NCI-H1436 (cell line): ENCODE measurements at places on chromosomes 16 and 17.

GRCh38 chr17:39951924-39952679 is 10.7 kb upstream of the GSDMA start:
- no peak for DNase-seq

- no peak for DNase-seq
These were observed 21.6 kb downstream of the PRKCB start for GRCh38 chr16:23857256-23857880.

DNA sequence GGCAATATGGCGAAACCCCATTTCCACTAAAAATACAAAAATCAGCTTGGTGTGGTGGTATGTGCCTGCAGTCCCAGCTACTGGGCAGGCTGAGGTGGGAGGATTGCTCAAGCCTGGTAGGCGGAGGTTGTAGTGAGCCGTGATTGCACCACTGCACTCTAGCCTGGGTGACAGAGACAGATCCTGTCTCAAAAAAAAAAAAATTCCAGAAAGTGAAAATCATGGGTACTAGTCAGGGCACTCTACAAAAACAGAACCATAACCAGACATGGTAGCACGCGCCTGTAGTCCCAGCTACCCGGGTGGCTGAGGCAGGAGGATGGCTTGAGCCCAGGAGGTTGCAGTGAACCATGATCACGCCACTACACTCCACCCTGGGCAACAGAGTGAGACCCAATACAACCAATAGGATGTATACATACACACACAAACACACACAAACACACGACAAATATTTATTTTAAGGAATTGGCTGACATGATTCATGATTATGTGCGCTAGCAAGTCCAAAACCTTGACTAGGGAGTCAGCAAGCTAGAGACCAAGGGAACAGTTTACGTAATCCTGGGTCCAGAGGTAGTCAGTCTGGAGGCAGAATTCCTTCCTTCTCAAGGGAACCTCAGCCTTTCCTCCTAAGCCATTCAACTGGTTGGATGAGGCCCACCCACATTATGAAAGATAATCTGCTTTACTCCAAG is 11.6 kb upstream of the GP1BA start:
- DNase-seq, result no peak

GRCh38 chr16:6684076-6684673 is 648.5 kb upstream of the RBFOX1 start:
- DNase-seq, result peak; percentile 8

- DNase-seq, result no peak
These were observed 3.2 kb downstream of the ACTG1 start for GRCh38 chr17:81509207-81509971.

DNA sequence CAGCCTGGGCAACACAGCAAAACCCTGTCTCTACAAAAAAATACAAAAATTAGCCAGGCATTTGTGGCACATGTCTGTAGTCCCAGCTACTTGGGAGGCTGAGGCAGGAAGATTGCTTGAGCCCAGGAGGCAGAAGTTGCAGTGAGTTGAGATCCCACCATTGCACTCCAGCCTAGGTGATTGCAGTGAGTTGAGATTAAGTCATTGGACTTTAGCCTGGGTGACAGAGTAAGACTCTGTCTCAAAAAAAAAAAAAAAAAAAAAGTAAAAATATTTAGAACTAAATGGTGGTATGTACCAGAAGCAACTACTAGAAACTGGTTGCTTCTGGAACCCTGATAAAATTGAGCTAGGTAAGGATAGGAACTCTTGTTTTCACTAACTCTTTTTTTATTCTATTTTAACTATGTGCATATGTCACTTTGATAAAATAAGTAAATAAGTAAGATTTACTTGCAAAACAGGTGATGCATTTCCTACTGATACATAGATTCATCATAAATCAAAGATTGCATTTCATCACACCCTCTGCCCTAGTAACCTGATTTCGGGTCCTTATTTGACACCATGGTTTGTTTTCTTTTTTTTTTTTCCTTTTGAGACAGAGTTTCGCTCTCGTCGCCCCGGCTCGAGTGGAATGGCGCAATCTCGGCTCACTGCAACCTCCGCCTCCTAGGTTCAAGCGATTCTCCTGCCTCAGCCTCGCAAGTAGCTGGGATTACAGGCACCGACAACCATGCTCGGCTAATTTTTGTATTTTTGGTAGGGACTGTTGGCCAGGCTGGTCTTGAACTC is 66.0 kb downstream of the USP32 start:
- DNase-seq, result no peak

DNA sequence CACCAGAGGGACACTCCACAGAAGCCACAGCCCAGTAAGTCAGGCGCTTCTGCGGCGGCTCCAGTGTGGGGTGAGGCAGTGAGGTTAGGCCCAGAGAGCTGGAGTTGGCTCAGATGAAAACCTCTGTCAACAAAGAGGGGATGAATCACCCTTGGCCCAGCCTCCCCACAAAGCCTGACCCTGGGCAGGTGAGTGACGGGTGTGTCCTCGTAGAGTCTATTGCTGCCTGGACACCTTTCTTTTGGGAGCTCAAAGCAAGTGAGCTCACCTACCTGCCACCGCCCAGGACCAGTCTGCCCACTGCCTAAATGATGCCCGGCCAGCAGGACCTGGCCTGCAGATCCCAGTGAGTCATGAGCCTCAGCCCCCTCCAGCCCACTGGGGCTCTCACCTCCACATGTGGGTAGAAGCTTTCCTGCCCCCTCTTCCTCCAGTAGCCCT is 24.9 kb upstream of the DBNDD1 start:
- no peak for DNase-seq

- no peak for DNase-seq
These were observed 240.6 kb downstream of the PRKCA start for GRCh38 chr17:66542967-66543520.

DNA sequence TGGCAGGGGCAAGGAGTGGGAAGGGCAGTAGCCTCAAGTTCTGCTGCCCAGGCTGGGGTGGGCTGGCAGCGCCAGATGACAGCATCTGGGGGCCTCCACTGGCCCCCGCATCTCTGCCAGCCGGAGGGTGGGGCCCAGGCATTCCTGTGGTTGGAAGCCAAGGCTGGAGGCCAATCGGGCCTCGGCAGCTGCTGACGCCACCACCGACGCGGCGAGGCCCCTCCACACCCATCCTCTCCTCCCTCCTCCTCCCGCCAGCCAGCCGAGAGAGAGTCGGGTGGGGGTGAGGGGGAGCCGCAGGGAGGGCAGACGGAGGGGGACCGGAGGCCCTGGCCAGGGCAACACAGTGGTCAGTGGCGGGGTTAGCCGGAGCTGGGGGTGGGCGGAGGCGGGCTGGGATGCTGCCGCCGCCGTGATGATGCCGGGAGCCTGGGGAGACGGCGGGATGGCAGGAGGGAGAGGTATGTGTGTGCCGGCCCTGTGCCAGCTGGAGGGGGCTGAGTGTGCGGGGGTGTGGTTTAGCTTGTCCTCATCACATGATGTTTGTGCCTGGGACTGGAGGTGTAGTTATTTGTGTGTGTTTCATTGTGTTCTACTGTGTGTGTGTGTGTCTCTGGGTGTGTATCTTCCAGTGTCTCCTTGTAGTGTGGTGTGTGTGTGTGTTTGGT is 36.6 kb downstream of the ARHGAP23 start:
- peak; percentile 67 for DNase-seq

DNA sequence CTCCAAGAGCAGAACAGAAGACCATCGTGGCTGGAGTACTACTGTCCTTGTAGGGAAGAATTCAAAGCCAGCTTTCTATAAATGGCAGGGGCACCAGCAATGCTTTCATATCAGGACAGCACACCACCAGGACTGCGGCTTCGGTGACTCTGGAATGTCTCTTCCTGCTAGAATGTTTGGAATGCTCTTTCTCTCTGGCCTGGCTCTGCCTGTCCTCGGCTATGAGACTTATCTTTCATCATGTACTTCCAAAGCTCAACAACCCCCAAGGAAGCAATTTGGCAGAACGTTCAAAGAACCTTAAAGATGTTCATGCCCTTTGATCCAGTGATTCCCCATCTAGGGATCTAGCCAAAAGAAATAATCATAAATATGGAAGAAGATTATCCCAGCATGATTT is 52.7 kb upstream of the NOG start:
- DNase-seq, result no peak

DNA sequence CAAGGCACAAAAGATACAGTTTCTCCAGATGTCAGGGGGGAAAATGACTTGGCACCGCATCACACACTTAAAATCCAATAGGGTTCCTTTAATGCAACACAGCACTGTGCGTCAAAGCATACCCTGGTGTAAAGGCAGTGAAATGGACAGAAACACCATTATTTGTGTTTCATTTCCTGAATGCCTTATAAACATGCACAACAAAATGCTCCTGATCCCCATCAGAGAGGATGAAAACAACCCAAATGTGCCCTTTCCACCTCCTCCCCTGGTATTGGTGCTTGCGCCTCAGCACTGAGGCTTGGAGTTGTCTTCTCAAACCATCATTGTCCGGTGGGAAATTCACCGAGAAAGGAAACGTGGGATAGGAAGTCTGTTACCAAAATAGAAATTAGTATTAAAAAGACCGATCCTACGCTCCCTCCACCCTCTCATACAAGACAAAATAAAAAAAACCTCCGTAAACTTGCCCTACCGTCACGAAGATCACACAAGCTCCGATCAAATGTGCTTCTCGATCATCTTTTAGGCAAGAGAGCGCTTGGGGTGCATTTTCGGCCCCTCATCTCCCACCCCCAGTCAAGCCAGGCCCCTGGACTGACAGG is 722 bp downstream of the CDC27 start:
- no peak for DNase-seq

GRCh38 chr17:56735842-56736241 is 97.9 kb downstream of the C17orf67 start:
- DNase-seq, result no peak

- no peak for DNase-seq
These were observed 7.9 kb downstream of the SOCS1 start for GRCh38 chr16:11248133-11248532.

DNA sequence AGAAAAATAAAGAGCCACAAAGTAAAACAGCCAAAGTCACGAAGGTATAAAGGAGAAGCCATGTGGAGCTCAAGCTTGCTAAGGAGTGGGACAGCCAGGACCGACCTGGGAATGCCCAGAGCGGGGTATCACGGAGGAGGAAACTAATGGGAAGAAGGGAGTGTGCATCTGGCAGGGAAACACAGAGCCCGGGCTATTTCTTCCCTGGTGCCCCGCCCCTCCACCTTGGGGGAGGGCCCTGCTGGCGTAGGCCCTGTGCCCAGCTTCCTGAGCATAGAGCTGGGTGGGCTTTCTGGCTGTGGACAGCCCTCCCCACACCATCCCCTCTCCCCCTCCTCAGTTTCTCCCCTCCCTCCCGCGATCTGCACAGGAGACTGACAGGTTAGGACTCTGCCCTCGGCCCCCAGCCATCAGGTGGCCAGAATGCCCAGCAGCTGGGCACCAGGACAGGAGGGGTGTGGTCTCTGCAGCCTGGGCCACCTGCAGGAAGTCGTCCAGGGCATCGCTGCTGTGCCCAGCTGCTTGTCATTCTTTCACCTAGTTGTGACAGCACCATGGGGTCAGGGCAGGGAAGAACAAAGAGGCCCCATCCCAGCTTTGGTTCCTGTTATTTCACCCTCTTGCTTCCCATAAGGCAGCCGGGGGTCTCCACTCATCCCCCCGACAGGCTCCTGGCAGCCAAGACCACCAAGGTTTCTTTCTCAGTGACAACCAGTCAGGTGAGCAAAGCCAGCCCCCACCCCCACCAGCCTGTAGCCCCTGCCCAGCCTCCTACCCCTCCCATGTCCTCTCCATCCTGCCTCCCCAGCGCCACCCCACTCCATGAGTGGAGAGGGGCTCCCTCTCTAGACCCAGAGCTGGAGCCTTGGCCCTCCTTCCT is 7.1 kb upstream of the DCAF7 start:
- DNase-seq, result no peak

DNA sequence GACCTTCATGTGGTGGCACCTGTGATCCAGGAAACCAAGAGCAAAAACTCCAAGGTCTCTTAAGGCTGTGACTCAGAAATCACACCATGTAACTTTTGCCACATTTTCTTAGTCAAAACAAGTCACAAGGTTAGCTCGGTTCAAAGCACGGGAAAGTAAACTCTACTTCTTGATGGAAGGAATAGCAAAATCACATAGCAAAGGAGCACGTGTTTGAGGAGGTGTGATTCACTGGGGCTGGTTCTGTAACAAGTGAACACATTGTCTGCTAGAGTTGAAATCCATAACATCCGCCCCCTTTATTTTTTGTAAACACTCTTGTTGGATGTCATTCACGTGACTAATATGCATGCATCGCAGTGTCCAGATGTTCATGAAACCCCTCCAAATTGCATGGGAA is 415.0 kb upstream of the MAF start:
- no peak for DNase-seq

- no peak for DNase-seq
These were observed 20.9 kb upstream of the PPM1D start for GRCh38 chr17:60579090-60579489.

- DNase-seq, result peak; percentile 86
These were observed 65.8 kb downstream of the KPNA2 start for GRCh38 chr17:68101075-68101986.

DNA sequence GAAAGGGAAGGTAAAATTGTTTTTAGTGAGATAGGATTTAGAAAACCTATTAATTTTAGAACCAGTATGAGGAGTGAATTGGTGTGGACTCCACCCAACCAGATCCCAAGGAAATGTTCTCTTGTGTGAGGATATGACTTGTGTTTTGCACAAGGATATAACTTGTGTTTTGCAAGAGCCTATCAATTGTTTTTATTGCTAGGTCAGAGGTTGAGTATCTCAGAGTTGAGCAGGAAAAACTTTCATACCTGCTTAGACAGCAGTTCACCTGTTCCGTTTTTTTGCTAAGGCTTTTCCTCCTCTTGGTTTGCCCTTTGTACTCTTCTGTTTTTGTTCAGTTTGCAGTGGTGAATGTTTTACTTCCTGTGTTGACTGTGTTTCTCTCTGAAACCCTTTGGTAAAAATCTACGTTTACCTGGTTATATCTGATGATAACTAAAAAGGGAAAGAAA is 5.1 kb downstream of the NBR1 start:
- DNase-seq, result no peak

DNA sequence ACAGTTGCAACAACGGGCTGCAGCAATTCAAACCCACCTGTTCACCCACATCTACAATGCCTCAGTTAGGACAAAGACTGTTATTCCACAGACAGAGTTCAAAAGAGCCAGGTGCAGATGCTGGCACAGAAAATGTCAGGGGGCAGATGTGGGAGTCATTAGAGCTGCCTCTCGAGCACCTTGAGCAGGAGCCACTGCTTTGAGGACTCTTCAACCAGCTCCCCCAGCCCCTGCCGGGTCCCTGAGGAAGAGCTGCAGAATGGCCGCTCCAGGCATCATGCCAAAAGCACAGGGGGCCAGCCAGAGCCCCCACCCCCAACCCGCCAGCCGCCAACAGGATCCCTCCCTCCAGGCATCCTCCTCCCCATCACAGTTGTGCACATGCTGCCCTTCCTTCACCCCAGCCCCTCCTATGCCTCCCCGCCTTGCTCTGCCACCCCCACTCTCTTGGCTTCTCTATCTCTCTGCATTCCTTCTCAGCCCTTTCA is 20.8 kb downstream of the C17orf67 start:
- peak; percentile 66 for DNase-seq

DNA sequence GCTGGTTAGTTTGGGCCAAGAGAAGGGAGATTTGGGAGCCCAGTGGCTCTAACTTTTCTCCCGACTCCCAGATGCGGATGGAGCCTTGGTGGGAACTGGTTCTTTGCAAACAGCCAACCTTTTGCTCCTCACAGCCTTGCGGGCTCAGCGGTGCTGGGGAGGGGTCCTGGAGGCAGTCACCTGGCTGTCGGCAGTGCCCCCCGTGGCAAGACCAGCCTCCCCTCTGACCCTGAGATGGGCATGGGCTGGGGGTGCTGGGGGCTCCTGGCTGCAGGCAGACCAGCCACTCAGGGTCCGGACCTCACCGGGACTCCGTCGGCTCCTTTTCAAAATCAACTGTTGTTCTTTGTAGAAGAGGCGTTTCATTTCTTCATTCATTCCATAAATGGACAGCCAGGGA is 21.7 kb upstream of the GSE1 start:
- no peak for DNase-seq
